ENCODE measurements at places on chromosomes 5 and 9. TPM values are rescaled to one million over a fixed set of nuclear protein-coding genes. Genes with fewer than 3 reads are reported as not detected.

DNA sequence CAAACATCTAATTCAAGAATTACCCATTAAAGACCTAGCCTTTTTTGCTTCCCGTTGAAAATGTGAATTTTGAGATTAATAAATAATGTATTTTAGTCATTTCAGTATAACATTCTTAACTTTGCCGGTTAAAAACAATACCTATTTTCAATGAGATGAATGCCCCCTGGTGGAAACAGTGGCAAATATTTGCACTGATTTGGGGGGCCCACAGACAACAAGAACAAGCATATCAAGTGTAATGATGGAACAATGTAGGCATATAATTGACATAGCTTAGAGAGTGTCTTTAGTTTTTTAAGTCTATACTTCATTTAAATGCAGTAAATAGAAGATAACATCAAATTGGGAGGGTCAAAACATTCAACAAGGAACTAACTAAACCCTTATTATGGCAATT lies 111.9 kb downstream of the NTRK2 start:
- H3K27ac ChIP-seq = no peak overlapping the region
- peak; percentile 15 for DNase-seq
- H3K4me1 ChIP-seq = no peaks in the 10 kb centered on the region
- no peaks in the 10 kb centered on the region for H3K36me3 ChIP-seq
- no peaks in the 10 kb centered on the region for H3K27me3 ChIP-seq

- H3K4me1 ChIP-seq = peaks cover 3% of the 10 kb centered on the region
- H3K27me3 ChIP-seq = no peaks in the 10 kb centered on the region
- no peak overlapping the region for H3K4me3 ChIP-seq
- no peak overlapping the region for H3K27ac ChIP-seq
Observed at GRCh38 chr5:147568710-147569406, 59.0 kb upstream of the DPYSL3 start.

- no peaks in the 10 kb centered on the region for H3K4me1 ChIP-seq
- no peaks in the 10 kb centered on the region for H3K27me3 ChIP-seq
- no peak overlapping the region for H3K27ac ChIP-seq
- no peak overlapping the region for H3K4me3 ChIP-seq
Observed at GRCh38 chr5:12003680-12004079, 99.4 kb upstream of the CTNND2 start.

FIBCD1 gene
- polyA plus RNA-seq = 1.3 TPM

DND1 gene
- polyA plus RNA-seq = 1.2 TPM

OR1Q1 gene
- 0.29 TPM for polyA plus RNA-seq

GRXCR2 gene
- polyA plus RNA-seq = not detected

GRCh38 chr9:15717290-15717967 lies 164.6 kb downstream of the CCDC171 start:
- no peaks in the 10 kb centered on the region for H3K4me1 ChIP-seq
- no peak for DNase-seq
- no peak overlapping the region for H3K27ac ChIP-seq
- H3K27me3 ChIP-seq = no peaks in the 10 kb centered on the region
- no peaks in the 10 kb centered on the region for H3K36me3 ChIP-seq

DNA sequence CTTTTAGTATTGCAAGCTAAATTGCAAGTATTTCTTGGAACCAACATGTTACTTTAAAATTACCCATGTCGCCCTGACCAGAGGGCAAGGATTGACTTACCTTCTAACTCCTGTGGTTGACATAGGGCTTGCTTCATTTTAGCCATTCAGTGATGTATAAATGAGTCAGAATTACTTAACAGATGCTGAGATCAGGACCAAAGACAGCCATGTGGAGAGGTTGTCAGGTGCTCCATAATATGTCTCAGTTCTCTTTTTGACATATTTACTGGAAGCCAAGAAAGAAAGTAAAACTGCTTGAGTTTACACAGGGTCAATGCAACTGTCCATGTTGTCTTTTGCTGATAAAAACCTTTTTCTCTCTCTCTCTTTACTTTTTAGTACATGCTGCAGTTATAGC lies 33.2 kb downstream of the F2RL2 start:
- no peaks in the 10 kb centered on the region for H3K27me3 ChIP-seq
- no peak overlapping the region for H3K27ac ChIP-seq
- no peak for DNase-seq
- no peak overlapping the region for H3K4me3 ChIP-seq

DNA sequence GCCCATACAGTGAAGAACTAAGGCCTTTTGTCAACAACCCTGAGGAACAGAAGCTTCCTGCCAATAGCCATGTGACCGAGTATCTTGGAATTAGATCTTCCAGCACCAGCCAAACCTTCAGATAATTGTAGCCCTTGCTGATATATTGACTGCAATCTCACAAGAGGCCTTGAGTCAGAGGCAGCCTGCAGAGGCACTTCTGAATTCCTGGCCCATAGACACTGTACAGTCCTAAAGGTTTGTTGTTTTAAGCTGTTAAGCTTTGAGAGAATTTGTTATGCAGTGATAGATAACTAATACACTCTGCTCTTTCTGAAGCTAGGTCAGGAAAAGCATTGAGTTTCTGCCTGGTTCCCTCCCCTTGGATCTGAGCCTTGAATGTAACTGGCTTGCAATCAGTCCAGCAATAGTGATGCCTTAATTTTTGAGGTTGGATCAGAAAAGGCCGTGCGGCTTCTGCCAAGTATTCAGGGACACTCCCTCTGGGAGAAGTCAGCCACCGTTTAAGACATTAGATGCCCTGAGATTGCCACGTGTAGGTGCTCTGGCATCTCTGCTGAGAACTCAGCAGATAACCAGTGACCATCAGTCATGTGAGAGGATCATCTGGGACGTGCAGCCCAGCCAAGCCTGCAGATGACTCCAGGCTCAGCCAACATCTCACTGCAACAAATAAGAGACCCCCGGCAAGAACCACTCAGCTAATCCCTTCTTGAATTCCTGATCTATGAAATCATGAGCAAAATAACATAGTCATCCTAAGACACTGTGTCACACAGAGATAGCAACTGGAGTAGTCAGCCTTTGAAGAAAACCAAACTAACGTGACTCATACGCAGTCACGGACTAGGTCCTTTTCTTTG lies 126.8 kb upstream of the STC2 start:
- no peaks in the 10 kb centered on the region for H3K36me3 ChIP-seq
- H3K4me3 ChIP-seq = no peak overlapping the region
- no peaks in the 10 kb centered on the region for H3K27me3 ChIP-seq
- H3K27ac ChIP-seq = no peak overlapping the region
- H3K4me1 ChIP-seq = 0 out of 2 replicates have a peak, but pooled peaks cover 5% of the 10 kb centered on the region

DNA sequence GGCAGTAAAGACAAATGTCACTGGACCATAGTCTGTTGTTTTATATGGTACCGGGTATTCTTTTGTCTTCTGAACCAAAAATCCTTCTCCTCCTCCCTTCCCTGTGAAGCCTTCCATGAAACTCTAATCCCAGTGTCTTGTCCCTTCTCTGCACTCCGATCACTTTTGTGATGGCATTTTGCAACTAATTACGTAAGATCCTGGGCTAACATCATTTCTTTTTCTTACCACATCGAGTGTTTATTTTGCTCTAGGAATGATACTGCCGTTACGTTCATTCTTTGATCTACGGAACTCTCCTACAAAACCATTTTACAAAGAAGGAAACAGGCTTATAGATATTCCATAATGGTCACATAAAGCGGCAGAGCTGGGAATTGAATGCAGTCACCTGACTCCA lies 33.7 kb downstream of the SNX18 start:
- DNase-seq = no peak
- no peak overlapping the region for H3K27ac ChIP-seq
- no peaks in the 10 kb centered on the region for H3K27me3 ChIP-seq

- H3K4me1 ChIP-seq = peaks cover 6% of the 10 kb centered on the region
- H3K4me3 ChIP-seq = no peak overlapping the region
- H3K36me3 ChIP-seq = no peaks in the 10 kb centered on the region
Observed at GRCh38 chr9:91116211-91116610, 245.5 kb downstream of the AUH start.

DNA sequence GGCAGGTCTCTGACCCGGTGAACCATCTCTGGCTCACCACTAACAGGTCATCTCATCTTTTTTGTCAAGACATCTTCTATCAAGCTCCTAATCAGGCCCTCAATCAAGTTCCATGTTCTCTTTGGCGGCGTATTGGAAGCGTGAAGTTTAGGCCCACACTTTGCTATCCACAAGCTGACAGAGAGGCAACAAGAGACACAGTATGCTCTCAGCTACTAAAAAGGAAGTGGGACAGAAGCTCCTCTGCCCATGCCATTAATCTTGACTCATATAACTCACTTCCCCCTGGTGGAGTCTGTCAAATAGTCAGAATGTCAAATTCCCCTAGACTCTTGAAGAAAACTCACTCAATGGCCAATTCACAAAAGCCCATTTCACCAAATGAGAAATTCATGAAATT lies 77.6 kb upstream of the TMC1 start:
- H3K27ac ChIP-seq = peak overlapping the region; percentile 77
- H3K4me1 ChIP-seq = no peaks in the 10 kb centered on the region
- H3K27me3 ChIP-seq = no peaks in the 10 kb centered on the region
- DNase-seq = no peak
- no peak overlapping the region for H3K4me3 ChIP-seq
- no peaks in the 10 kb centered on the region for H3K36me3 ChIP-seq

- no peak overlapping the region for H3K4me3 ChIP-seq
- H3K36me3 ChIP-seq = peaks cover 7% of the 10 kb centered on the region
- no peak for DNase-seq
- H3K4me1 ChIP-seq = peaks cover 15% of the 10 kb centered on the region
Observed at GRCh38 chr5:172444626-172445365, 9.5 kb downstream of the SH3PXD2B start.

CDHR2 gene
- 0.02 TPM for polyA plus RNA-seq

- no peaks in the 10 kb centered on the region for H3K36me3 ChIP-seq
- DNase-seq = no peak
- no peaks in the 10 kb centered on the region for H3K4me1 ChIP-seq
- no peak overlapping the region for H3K4me3 ChIP-seq
- no peak overlapping the region for H3K27ac ChIP-seq
Observed at GRCh38 chr5:18325431-18325830, 691.2 kb downstream of the TAF11L14 start.

GRCh38 chr5:53011233-53011632 lies 22.1 kb downstream of the ITGA2 start:
- H3K27ac ChIP-seq = peak overlapping the region; percentile 67
- no peaks in the 10 kb centered on the region for H3K27me3 ChIP-seq
- H3K4me1 ChIP-seq = peaks cover 30% of the 10 kb centered on the region
- no peaks in the 10 kb centered on the region for H3K36me3 ChIP-seq

DNA sequence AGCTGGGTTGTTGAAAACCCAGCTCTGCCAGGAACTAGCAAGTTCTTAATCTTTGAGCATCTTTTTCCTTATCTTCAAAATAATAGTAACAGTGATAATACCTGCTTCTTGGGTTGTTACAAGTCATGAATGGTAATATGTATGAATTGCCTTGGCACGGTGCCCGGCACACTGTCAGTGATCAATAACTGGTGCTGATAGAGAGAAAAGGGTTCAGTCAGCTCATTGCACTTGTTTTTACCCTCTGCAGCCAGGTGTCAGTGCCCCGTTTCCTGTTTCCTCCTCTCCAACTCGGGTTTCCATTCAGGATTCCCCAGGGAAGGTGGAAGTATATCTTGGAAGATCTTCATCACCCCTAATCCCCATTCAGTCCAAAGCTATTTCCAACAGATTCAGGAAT lies 15.8 kb upstream of the NIPAL4 start:
- no peak for DNase-seq
- no peak overlapping the region for H3K4me3 ChIP-seq
- H3K36me3 ChIP-seq = peaks cover 5% of the 10 kb centered on the region
- peaks cover 26% of the 10 kb centered on the region for H3K4me1 ChIP-seq
- H3K27ac ChIP-seq = peak overlapping the region; percentile 73

DNA sequence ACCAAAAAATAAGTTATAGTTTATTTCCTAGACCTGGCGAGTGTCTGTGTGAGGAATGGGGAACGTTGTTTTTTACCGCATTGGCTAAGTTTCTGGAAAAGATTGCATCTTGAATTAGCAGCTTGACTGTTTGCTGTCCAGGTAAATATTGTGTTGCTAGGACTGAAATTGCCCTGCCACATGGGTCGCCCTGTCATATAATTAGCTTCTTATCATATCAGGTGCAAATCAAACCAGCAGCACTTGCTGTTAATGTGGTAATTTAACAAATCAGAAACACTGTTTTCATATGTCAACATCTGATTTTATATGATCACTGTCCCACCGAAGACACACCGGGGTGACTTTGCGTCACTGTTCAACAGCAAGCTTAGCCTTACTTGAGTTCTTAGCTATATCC lies 63.7 kb upstream of the ZNF622 start:
- H3K27ac ChIP-seq = no peak overlapping the region
- H3K4me1 ChIP-seq = peaks cover 12% of the 10 kb centered on the region
- peak; percentile 28 for DNase-seq
- H3K27me3 ChIP-seq = no peaks in the 10 kb centered on the region

- H3K27me3 ChIP-seq = no peaks in the 10 kb centered on the region
- no peaks in the 10 kb centered on the region for H3K36me3 ChIP-seq
- no peak for DNase-seq
- H3K4me3 ChIP-seq = no peak overlapping the region
- H3K4me1 ChIP-seq = no peaks in the 10 kb centered on the region
- H3K27ac ChIP-seq = no peak overlapping the region
Observed at GRCh38 chr5:115548683-115549082, 4.1 kb upstream of the FEM1C start.

GRCh38 chr9:81832571-81833285 lies 95.5 kb upstream of the SPATA31D4 start:
- no peaks in the 10 kb centered on the region for H3K36me3 ChIP-seq
- no peak overlapping the region for H3K4me3 ChIP-seq
- H3K27ac ChIP-seq = no peak overlapping the region
- H3K27me3 ChIP-seq = no peaks in the 10 kb centered on the region
- H3K4me1 ChIP-seq = no peaks in the 10 kb centered on the region

DNA sequence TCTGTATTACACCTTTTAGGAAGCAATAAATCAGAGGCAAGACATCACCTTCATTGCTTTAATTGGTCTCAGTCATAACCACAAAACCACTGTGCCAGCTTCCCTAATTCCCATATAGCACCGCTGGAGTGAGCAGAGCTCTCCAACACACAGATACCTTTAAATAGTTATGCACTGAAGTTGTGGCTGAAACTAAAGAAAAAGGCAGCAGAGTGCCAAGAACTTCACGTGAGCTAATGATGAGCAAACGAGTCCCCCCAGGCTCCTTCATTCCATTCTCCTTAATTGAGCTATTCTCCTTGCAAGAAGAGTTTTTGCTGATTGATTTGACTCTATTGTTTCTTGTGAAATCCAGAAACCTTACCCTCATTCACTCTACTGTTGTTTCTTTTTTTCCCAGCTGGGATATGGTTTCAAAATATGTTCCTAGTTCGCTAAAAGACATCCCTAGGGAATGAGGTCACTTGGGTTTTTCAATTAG lies 501.5 kb downstream of the SPATA31D1 start:
- no peaks in the 10 kb centered on the region for H3K36me3 ChIP-seq
- DNase-seq = no peak
- no peaks in the 10 kb centered on the region for H3K27me3 ChIP-seq
- peaks cover 19% of the 10 kb centered on the region for H3K4me1 ChIP-seq
- H3K4me3 ChIP-seq = no peak overlapping the region

STPG3 gene
- polyA plus RNA-seq = not detected

Measured in SK-N-SH (cell line).